ENCODE measurements at places on chromosomes 3 and 15. TPM values are rescaled to one million over a fixed set of nuclear protein-coding genes. Genes with fewer than 3 reads are reported as not detected.

- no peaks in the 10 kb centered on the region for H3K36me3 ChIP-seq
- no peak for DNase-seq
- H3K27ac ChIP-seq = no peak overlapping the region
- no peaks in the 10 kb centered on the region for H3K4me1 ChIP-seq
- no peak overlapping the region for H3K4me3 ChIP-seq
- H3K27me3 ChIP-seq = no peaks in the 10 kb centered on the region
These were observed 139.1 kb downstream of the GBE1 start for GRCh38 chr3:81622395-81622794.

Gene GOLGA6L2
- total RNA-seq = not detected

Gene ESYT3
- not detected for total RNA-seq

DNA sequence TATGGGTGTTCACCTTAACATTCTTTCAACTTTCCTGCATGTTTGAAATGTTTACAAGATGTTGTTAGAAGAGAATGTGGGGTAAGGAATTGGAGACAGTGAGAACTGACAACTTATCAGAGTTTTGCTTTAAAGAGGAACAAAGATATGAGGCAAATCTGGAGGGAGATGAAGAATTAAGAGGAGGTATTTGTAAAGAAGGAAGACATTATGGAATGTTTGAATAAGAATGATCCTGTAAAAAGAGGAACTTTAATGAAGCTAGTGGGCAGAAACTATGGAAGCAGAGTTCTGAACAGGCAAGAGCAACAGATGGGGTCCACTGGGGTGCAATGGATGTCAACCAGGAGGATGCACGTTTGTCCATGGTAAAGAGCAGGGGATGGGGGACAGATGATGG is 27.7 kb downstream of the PLD1 start:
- no peak for DNase-seq
- no peaks in the 10 kb centered on the region for H3K4me1 ChIP-seq
- H3K4me3 ChIP-seq = no peak overlapping the region

Gene SAXO2
- 14.9 TPM for total RNA-seq

Gene DUOXA2
- not detected for total RNA-seq

GRCh38 chr3:19866751-19867347 is 67.2 kb downstream of the EFHB start:
- no peaks in the 10 kb centered on the region for H3K36me3 ChIP-seq
- H3K4me1 ChIP-seq = no peaks in the 10 kb centered on the region
- no peak overlapping the region for H3K4me3 ChIP-seq
- DNase-seq = peak; percentile 1
- H3K27me3 ChIP-seq = no peaks in the 10 kb centered on the region
- H3K27ac ChIP-seq = no peak overlapping the region

Gene ZNF620
- 0.82 TPM for total RNA-seq

GRCh38 chr3:141191097-141191749 is 40.4 kb upstream of the PXYLP1 start:
- H3K27ac ChIP-seq = no peak overlapping the region
- DNase-seq = no peak
- H3K4me3 ChIP-seq = no peak overlapping the region
- H3K27me3 ChIP-seq = peaks cover 9% of the 10 kb centered on the region

- no peak for DNase-seq
- H3K4me3 ChIP-seq = peak overlapping the region; percentile 92
- peak overlapping the region; percentile 78 for H3K27ac ChIP-seq
- H3K4me1 ChIP-seq = peaks cover 57% of the 10 kb centered on the region
These were observed 2.4 kb downstream of the PML start for GRCh38 chr15:73996939-73997338.

DNA sequence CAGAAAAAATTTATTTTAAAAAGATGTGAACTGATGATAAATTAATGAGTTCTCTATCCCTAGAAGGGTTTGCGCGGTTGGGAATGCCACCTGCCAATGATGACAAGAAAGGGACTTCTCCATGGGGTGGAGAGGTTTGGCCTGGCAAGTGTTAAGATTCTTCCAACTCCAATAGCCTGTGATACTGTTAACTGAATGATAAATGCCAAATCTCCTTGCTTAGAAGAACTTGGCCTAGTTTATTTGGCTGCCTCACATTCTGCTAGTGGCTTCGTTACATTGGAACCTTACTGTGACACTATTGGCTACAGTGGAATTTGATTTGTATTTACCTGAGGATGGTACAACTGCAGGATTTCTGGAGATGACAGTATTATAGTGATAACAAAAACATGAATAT is 91.7 kb upstream of the CCNL1 start:
- H3K4me1 ChIP-seq = no peaks in the 10 kb centered on the region
- no peaks in the 10 kb centered on the region for H3K36me3 ChIP-seq
- no peak for DNase-seq
- no peak overlapping the region for H3K27ac ChIP-seq
- no peak overlapping the region for H3K4me3 ChIP-seq

Gene CEP63
- 13.2 TPM for total RNA-seq

- no peak for DNase-seq
- peaks cover 7% of the 10 kb centered on the region for H3K27me3 ChIP-seq
- no peak overlapping the region for H3K4me3 ChIP-seq
- H3K36me3 ChIP-seq = no peaks in the 10 kb centered on the region
- H3K4me1 ChIP-seq = no peaks in the 10 kb centered on the region
These were observed 10.8 kb upstream of the MYZAP start for GRCh38 chr15:57580866-57581265.

DNA sequence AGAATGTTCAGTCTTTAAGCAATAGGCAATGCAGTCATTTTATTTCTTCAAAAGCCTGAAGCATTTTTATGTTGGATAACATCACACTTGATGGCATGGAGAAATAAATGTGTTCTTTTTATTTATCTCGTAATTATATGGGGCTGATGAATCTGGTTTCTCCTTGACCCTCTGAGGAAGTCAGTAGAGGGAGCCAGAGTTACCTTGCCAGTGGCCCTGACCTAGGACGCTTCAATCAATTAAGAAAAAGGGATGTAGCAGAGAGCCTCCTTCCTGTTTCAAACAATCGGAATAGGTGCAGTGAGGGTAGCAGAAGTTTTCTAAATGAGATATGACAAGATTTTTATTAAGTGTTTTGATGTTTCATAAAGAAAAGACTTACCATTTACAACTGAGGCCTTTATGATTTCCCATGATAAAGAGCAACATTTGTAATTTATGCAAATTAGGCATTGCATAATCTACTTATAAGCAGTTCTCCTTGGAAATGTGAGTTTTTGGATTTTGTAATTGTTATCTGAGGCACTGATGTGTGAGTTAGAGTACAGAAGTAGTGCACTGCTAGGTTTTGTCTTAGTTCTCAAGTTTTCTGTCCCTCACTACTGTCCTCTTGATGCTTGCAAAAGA is 129.1 kb downstream of the RAP2B start:
- H3K27me3 ChIP-seq = no peaks in the 10 kb centered on the region
- no peaks in the 10 kb centered on the region for H3K36me3 ChIP-seq
- peaks cover under 1% of the 10 kb centered on the region for H3K4me1 ChIP-seq
- H3K4me3 ChIP-seq = no peak overlapping the region
- H3K27ac ChIP-seq = no peak overlapping the region

DNA sequence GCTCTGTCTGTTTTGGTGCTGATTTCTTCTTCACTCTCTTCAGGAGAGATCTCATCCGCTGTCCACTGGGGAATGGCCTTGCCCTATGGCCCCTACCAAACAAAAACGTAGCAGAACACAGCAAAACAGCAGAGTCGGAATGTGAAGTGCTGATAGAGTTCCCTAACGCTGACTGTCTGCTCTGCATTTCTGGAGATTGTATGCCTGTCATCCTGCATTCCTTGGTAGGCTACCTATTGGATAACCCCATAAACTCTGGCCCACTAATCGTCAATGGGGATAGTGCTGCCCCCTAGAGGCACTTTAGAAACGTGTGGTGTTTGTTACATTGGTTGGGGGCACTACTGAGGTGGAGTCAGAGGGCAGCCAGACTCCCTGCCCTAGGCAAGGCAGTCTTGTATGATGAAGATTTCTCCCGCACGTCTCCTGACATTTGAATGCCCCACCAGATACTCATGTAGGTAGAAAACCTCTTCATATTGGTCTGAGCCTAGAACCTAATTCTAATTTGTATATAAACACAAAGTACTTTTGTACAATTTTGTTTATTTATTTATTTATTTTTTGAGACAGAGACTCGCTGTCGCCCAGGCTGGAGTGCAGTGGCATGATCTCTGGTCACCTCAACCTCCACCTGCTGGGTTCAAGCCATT is 15.6 kb upstream of the MAGEF1 start:
- no peaks in the 10 kb centered on the region for H3K27me3 ChIP-seq
- no peaks in the 10 kb centered on the region for H3K36me3 ChIP-seq
- H3K4me3 ChIP-seq = no peak overlapping the region
- H3K4me1 ChIP-seq = no peaks in the 10 kb centered on the region

- peaks cover 65% of the 10 kb centered on the region for H3K36me3 ChIP-seq
- H3K4me1 ChIP-seq = no peaks in the 10 kb centered on the region
- DNase-seq = no peak
- no peaks in the 10 kb centered on the region for H3K27me3 ChIP-seq
- H3K27ac ChIP-seq = no peak overlapping the region
These were observed 7.7 kb downstream of the SKIC8 start for GRCh38 chr15:78291698-78292097.

DNA sequence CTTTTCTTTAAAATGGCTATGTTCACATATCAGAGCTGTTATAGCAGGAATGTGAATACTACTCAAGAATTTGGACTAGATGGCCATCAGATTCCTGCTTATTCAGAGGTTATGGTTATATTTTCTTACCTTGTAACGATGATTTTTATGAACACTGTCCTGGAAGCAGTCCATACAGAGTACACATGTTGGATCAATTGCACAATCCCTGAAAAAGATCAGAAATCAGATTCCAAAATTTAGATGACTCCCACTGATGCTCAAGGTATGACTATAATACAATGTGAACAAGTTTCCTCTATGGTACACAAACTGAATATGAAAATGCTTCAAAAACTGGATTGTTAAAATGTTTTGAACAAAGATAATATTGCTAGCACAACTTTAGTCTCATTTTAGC is 23.3 kb downstream of the UBR1 start:
- H3K36me3 ChIP-seq = peaks cover 55% of the 10 kb centered on the region
- H3K4me1 ChIP-seq = peaks cover 2% of the 10 kb centered on the region
- no peaks in the 10 kb centered on the region for H3K27me3 ChIP-seq
- H3K27ac ChIP-seq = no peak overlapping the region

- no peaks in the 10 kb centered on the region for H3K36me3 ChIP-seq
- H3K4me1 ChIP-seq = peaks cover 42% of the 10 kb centered on the region
- no peak overlapping the region for H3K27ac ChIP-seq
- H3K4me3 ChIP-seq = no peak overlapping the region
- no peaks in the 10 kb centered on the region for H3K27me3 ChIP-seq
These were observed 12.4 kb downstream of the EFCC1 start for GRCh38 chr3:129013491-129013891.

DNA sequence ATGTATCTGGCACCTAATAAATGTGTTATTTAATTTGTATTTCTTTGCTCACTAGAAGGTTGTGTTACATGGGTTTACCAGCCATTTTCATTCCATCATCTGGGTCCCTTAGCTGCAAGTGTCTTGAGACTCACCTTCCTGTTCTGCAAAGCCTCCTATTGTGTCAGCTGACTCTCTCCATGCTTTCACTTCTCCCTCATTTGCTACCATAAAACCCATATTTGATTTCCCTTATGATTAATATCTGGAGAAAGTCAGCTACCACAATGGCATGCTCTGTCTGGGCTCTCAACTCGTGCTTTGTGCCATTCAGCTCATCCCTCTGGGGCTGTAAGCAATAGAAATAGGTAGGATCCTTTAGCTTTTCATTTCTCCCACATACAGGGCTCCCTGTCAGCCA is 79.5 kb upstream of the EIF1B start:
- H3K27ac ChIP-seq = no peak overlapping the region
- no peak overlapping the region for H3K4me3 ChIP-seq
- H3K4me1 ChIP-seq = no peaks in the 10 kb centered on the region
- peak; percentile 46 for DNase-seq

GRCh38 chr15:47395076-47395475 is 322.2 kb upstream of the SEMA6D start:
- no peak for DNase-seq
- H3K27me3 ChIP-seq = no peaks in the 10 kb centered on the region
- H3K4me1 ChIP-seq = no peaks in the 10 kb centered on the region
- no peaks in the 10 kb centered on the region for H3K36me3 ChIP-seq
- H3K4me3 ChIP-seq = no peak overlapping the region

DNA sequence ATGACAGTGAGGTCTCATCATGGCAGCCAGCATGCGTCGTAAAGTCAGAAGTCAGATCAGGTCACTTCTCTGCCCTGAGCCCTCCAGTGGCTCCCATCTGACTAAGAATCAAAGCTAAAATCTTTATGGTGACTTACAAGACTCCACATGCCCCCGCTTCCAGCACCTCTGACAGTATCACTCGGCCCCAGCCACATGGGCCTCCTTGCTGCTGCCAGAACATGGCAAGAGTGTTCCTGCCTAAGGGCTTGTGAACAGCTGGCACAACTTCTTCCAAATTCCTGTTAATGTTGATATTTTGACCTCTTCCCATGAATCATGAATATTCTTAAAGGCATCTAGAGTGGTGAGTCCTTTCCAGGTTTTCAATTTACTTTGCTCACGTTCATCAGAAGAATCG is 20.5 kb downstream of the POLR2M start:
- H3K27ac ChIP-seq = no peak overlapping the region
- H3K36me3 ChIP-seq = no peaks in the 10 kb centered on the region
- no peak for DNase-seq
- no peaks in the 10 kb centered on the region for H3K4me1 ChIP-seq
- H3K27me3 ChIP-seq = no peaks in the 10 kb centered on the region
- no peak overlapping the region for H3K4me3 ChIP-seq

Gene MEGF11
- not detected for total RNA-seq

- peak; percentile 55 for DNase-seq
- H3K27me3 ChIP-seq = no peaks in the 10 kb centered on the region
- peaks cover 57% of the 10 kb centered on the region for H3K4me1 ChIP-seq
- H3K27ac ChIP-seq = peak overlapping the region; percentile 13
These were observed 1.1 kb downstream of the TKT start for GRCh38 chr3:53254509-53255422.

GRCh38 chr3:71227270-71227661 is 356.3 kb downstream of the FOXP1 start:
- DNase-seq = no peak
- H3K27me3 ChIP-seq = no peaks in the 10 kb centered on the region
- peak overlapping the region; percentile 68 for H3K27ac ChIP-seq
- peaks cover 24% of the 10 kb centered on the region for H3K4me1 ChIP-seq
- H3K4me3 ChIP-seq = peak overlapping the region; percentile 55
- H3K36me3 ChIP-seq = no peaks in the 10 kb centered on the region

- H3K27me3 ChIP-seq = no peaks in the 10 kb centered on the region
- H3K4me3 ChIP-seq = no peak overlapping the region
- no peaks in the 10 kb centered on the region for H3K36me3 ChIP-seq
- DNase-seq = no peak
- no peak overlapping the region for H3K27ac ChIP-seq
These were observed 69.7 kb downstream of the PDZRN3 start for GRCh38 chr3:73555076-73555475.

DNA sequence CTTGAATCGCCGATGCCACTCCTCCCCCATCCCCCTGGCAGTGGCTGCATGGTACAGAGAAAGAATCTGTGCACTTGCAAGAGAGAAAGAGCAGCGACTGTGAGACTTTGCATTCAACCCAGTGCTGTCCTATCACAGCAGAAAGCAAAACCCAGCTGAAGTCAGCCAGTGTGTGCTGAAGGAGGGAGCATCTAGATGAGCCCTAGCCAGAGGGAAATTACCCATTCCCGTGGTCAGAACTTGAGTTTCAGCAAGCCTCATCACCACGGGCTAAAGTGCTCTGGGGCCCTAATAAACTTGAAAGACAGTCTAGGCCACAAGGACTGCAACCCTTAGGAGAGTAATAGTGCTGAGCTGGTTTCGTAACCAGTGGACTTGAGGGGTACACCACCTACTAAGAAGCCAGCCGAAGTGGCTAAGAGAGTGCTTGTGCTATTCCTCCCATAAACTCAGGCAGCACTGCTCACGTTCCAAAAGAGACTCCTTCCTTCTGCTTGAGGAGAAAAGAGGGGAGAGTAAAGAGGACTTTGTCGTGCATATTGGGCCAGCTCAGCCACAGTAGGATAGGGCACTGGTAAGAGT is 15.2 kb upstream of the PIK3R4 start:
- no peak overlapping the region for H3K4me3 ChIP-seq
- H3K36me3 ChIP-seq = no peaks in the 10 kb centered on the region
- H3K4me1 ChIP-seq = no peaks in the 10 kb centered on the region
- no peak for DNase-seq

Data from CD4-positive, alpha-beta T cell (primary cell).